Suppressor macrophage treated with lipopolysaccharide for 4 hours (primary cell): ENCODE measurements at places on chromosomes 4 and X.

GRCh38 chrX:121655276-121655675 is 607.9 kb downstream of the GLUD2 start:
- DNase-seq, result no peak

- no peak for DNase-seq
Measured at GRCh38 chr4:127503111-127503510, 129.6 kb upstream of the INTU start.

DNA sequence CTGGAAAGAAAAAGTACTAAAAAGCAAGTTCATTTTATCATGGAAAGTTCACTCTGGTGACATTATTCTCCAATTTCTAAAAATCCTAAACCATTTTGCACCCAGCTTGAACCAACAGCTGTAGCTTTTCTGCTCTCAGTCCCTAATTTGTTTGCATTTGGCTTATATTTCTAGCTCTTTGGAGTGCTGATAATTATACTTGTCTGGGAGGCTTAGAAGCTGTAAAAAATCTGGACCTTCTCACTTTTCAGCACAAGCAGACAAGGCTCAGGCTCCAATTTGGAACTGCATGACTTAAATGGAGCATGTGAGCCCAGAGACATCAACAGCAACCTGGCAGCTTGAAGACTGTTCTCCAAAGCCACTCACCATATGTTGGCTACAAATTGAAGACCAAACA is 170.9 kb upstream of the PCDH18 start:
- DNase-seq, result no peak

- DNase-seq, result no peak
Measured at GRCh38 chr4:176645246-176645960, 147.3 kb downstream of the VEGFC start.

DNA sequence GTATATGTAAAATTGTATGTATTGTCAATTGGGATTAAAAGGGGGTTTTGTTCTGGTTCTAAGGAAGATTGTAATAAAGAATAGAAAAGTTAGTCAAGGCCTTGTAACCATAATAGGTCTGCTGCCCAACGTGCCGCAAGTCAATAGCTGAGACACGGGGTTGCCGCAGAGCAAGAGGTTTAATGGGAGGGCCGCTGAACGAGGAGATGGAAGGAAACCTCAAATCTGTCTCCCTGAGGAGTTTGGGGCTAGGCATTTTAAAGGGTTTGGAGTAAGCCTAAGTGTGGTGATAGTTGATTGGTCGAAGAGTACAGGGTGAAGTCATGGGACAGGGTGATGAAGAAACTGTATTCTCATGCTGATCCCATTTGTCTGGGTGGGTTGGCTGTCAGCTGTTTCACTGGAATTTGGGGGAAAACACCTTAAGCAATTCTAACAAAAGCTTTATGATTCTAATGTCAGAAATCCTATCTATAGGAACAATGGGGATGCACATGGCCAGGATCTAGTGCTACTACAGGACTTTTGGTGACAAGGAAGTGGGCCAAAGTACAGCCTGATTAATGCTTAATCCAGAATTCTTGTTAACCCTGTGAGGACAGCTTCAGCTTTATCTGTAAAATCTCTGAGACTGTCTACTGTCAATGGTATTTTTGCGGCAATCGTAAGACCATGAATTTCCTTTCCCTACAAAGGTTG is 86.9 kb downstream of the RELL1 start:
- no peak for DNase-seq

GRCh38 chr4:136484996-136485395 is 1047.3 kb downstream of the PCDH18 start:
- no peak for DNase-seq

GRCh38 chr4:148964456-148964855 is 522.2 kb upstream of the NR3C2 start:
- no peak for DNase-seq

DNA sequence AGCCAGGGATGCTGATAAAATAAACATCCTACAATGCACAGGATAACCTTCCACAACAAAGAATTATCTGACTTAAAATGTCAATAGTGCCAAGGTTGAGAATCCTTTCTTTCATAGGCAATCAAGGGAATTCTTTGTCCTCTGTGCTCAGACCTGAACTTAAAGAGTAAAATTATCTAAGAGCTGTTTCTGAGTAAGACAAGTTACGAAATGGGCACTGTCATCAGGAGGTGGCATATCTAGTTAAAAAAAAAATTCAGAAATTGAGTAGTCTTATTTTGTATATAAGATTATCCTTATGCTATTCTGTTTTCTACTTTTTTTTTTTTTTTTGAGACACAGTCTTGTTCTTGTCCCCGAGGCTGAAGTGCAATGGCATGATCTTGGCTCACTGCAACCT is 3.3 kb upstream of the RAB33B start:
- DNase-seq, result no peak
